Cerebellum (tissue), 4 donors: ENCODE measurements at places on chromosomes 16 and 17. TPM values are rescaled to one million over a fixed set of nuclear protein-coding genes. Genes with fewer than 3 reads are reported as not detected.

The PYY gene
- total RNA-seq, result not detected

DNA sequence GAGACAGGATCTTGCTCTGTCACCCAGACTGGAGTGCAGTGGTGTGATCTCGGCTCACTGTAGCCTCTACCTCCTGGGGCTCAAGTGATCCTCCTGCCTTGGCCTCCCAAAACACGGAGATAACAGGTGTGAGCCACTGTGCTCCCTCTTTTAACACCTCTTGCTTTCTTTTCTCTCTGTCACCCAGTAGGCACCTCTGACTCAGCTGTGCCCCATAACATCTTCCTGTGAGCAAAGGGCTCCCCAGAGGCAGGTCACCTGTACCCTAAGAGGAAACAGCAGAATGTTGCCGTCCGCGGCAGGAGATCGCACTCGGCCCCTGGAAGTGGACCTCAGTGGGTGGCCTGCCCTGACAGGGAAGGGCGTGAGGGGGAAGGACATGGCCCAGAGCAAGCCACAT lies 918 bp upstream of the NLRC3 start:
- DNase-seq, result no peak

The CLEC18B gene
- 12.2 TPM for total RNA-seq

GRCh38 chr16:72493716-72494415 lies 321.9 kb upstream of the PMFBP1 start:
- DNase-seq, result no peak

The C17orf67 gene
- total RNA-seq, result 1.5 TPM

- no peak for DNase-seq
Measured at GRCh38 chr17:76051561-76051960, 20.8 kb downstream of the SRP68 start.

The CA7 gene
- not detected for total RNA-seq
